ENCODE measurements at places on chromosomes 12 and 14. TPM values are rescaled to one million over a fixed set of nuclear protein-coding genes. Genes with fewer than 3 reads are reported as not detected.

The DDN gene
- not detected for total RNA-seq

The DHRS7 gene
- total RNA-seq, result 72.8 TPM

The PMCH gene
- not detected for total RNA-seq

The PZP gene
- total RNA-seq, result 2.7 TPM

The TAS2R43 gene
- total RNA-seq, result not detected
